Effector CD8-positive, alpha-beta T cell (primary cell): ENCODE measurements at places on chromosomes 4 and X.

GRCh38 chr4:185847352-185848097, 35.5 kb upstream of the SORBS2 start:
- DNase-seq, result no peak

DNA sequence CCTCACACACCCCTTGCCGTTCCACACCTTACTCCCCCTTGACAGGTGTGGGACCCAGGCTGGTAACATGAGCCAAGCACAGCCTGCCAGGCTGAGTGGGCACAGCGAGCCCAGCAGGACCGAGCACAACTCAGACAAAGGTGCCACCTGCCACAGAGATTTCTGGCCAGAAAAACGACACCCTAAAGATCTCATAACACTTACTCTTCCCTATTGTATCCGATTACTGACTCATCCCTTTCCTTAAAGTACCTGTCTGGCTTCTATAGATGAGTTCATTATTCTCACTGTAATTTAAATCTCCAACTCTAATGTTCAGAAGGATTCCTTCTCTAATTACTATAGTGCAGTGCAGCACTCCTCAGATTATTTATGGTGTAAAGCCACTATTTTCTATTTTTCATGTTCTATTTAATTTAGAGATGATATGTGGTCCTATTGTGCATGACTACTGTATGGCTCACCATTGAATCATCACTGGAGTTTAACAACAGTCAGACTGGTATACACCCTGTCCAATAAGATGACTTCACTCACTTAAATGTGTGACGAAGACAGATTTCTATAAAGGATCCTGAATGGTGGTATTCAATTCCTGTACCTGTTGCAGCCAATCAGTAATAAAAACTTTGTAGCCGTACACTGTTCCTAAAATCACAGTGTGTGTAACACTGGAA, 7.6 kb upstream of the SYTL5 start:
- no peak for DNase-seq

DNA sequence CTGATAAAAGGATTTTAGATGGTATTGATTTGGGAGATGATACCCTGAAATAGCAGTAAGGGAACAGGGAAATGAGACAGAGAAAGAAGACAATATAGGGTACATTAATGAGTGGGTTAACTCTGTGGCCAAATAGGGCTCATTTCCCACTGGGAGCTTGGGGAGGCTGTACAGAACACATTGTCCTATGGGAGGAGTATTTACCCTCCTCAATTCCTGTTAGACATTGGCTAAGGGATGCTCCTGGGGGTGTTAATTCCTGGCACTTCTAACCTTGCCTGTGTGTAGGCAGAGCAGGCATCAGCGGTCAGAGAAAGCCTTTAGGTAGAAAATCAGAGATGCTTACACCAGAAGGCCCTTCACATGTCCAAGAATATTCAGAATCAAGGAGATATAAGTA, 49.0 kb downstream of the ARHGEF38 start:
- DNase-seq, result no peak

DNA sequence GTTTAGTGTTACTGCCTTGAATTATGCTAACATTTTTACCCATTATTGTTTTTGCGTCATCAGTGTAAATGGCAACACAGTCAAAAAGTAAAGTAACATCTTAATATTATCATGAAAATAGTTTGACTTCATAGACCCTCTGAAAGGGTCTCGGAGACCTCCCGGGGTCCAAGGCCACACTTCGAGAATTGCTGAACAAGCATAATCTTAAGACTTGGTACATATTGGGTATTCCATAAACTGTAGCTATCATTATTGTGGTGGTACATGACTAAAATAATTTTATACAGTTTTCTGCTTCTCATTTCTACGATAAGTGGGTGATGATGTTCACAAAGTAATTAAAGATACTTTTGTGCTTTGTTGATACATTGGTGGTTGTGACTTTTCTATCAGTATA, 32.6 kb downstream of the FABP2 start:
- DNase-seq, result no peak

DNA sequence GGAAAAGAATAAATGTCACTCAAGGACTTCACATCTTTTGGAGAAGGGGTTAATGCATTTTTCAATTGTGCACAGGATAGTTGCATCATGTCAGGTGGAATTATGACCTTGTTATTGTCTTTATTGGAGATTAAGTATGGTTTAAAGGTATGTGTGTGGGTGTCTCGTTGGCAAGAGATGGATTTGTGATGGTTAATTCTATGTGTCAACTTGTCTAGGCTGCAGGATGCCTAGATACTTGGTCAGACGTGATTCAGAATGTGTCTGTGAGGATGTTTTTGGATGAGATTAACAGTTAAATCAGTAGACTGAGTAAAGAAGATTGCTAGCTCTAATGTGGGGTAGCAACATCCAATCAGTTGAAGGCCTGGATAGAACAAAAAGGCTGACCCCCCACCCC, 42.2 kb upstream of the HSD17B10 start:
- DNase-seq, result no peak

GRCh38 chrX:1870421-1870820, 255.6 kb downstream of the ASMT start:
- DNase-seq, result no peak

DNA sequence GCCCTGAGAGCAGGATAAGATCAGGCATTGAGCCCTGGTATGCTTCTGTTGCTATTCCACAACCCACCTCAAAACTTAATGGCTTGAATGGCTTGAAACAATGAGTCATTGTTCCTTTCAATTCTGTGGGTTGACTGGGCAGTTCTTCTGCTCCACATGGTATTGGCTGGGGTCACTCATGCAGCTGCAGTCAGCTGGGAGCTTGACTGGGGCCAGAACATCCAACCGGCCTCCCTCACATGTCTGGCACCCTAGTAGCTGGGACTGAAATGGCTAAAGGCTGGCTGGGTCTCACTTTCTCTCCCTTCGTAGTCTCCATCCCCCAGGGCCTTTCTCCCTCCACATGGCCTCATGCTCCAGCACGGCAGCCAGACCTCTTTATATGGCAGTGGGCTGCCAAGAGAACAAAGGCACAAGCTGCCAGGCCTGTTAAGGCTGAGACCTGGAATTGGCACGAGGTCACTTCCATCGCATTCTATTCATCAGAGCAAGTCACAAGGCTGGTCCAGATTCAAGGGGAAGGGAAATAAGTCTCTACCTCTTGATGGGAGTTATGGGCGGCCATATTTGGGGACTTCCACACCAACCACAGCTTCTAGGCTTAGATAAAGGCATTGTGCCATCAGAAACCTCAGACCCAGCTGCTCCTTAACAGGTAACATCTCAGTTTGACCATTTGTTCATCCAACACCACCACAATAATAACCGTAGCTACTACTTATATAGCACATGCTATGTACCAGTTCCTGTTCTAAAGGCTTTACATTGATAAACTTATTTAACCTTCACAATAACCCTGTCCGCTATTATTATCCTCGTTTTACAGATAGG, 159.7 kb upstream of the ATP6AP2 start:
- no peak for DNase-seq

DNA sequence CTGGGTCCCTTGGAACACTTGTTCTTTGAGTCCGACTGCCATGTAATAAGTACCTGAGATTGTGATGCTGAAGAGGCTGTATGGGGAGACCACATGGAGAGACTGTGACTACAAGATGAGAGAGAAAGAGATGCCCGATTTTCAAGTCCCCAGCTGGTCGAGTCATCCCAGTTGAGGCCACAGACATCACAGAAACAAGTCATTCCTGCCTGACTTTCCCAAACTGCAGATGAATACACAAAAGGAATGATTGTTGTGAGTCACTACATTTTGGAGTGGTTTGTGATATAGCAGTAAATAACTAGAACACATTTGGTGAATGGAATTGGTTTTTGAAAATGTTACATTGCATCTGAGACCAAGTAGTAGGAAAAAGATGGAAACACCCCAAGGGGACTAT, 9.0 kb upstream of the YIPF7 start:
- no peak for DNase-seq

DNA sequence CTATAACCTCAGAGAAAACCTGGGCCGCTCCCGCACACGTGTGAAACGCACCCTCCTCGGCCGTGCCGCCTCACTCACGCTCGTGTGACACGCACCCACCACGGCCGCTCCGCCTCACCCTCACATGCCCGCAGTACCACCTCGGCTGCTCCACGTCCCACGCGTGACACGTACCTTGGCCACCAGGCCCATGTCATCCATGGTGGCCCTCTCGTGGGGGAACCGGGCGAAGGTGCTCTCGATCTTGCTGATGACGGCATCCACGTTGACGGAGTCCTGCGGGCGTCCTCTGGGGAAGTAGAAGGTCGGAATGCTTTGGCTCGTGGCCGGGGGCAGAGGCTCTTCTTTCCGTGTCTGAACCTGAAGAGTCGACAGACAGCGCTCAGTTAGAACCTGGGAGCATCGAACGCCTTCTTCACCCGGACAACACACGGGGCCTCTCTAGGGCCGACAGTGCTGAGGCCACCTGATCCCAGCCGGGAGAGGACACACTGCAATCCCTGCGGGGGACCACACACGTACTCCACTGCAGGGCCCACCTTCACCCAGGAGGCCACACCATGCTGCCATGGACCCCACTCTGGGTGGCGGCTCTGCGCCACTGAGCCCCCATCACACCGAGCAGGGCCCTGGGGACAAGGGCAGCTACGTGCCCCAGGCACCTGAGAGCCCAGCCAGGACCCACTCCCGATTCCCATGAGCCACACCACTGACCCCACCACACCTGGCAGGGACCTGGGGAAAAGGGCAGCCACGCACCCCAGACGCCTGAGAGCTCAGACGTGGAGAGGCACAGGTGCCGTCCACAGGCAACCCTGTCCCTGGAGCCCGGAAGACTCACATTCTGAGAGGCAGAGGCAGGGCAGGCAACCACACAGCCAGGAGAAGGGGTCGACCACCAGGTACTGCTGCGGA, 25.2 kb downstream of the PPP2R3B start:
- DNase-seq, result no peak

DNA sequence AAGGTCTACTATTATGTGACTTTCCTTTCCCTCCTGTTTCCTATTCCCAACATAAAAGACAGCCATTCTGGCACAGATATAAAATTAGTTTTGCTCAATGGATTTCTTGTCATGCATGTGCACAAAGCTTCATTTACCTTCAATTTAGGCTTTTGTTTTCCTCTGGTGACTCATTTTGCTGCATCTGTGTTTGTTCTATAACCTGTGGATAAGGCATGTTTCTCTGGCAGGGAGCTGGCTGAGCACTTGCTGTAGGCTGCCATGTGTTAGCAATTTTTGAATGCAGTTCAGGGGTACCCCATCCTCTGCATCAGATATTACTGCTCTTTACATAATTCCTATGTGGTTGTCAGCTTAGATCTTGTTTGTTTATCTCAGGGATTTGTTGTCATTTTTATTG, 202.8 kb upstream of the GRID2 start:
- no peak for DNase-seq

DNA sequence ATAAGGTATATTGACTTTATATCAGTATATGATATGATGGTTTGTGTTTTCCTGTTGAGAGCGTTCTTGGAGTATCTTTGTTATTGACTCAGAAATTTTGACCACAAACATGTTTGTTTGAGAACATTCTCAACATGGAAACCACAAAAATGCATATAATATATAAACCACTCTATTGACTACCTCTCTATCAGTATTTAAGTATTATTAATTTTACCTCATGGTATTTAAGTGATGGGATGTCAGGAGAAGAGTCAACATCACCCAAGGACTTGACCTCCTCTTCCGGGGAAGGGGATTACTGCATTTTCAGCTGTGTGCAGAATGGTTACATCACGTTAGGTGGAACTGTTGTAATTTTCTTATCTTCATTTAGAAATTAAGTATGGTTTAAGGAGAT, 54.3 kb upstream of the PUDP start:
- DNase-seq, result no peak

DNA sequence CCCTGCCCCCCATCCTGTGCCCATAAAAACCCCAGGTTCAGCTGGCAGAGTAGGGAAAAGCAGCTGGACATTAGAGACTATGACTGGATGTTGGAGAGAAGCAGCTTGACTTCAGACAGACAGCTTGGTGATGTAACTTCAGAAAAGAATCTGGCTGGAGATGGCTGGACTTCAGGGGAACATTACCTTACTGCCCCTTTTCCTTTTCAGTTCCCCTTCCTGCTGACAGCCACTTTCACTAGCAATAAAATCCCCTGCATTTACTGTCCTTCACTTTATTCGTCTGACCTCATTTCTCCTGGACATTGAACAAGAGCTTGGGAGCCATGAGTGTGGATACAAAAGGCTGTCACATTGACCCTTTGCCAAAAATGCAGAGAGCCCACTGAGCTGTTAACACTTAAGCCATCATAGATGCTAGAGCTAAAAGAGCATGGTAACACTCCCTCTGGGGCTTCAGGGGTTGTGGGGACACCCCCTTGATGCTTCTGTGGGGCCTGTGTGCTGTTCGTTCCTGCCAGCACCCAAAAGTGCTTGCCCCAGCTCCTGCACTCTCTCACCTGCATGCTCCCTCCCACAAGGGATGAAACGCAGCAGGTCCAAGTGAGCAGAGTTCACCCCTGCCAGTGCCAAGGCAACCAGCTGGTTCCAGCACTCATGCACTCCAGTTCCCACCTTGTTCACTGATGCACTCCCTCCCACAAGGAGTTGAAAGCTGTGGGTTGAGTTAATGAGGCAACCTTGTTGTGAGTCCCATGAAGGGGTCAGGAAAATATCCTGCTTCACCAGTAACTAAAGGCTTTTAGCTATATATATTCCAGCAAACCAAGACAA, 263.8 kb upstream of the NDST3 start:
- DNase-seq, result no peak

- DNase-seq, result no peak
Observed at GRCh38 chrX:153379508-153379907, 21.6 kb downstream of the PNMA6E start.

DNA sequence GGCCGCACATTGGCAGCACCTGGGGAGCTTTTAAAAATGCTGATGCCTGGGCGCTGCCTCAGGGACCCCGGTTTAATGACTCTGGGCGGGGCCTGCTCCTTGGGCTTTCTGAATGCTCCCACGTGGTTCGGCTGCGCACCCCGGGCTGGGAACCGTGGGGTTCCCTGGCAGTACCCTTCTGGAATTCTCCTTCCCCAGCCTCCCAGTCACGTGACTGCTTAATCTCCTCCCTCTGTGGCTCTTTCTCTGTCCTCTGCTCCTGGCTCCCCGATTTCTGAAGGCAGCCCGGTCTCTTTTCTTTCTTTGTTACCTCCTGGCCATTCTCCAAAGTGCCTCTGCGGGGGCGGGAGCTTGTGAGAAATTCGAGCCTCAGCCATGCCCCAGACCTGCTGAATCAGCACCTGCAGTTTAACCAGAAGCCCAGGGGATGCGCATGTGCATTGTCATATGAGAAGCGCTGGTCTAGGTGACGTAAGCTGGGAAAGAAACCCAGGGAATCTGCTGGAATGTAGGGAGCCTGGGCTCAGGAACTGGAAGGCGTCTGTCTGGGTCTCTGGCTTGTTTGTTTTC, 16.6 kb downstream of the CLCN4 start:
- DNase-seq, result no peak
